ENCODE measurements at places on chromosomes 16 and 17.
A peak's percentile ranks its signal among the peaks of the same experiment; 100 is the strongest.

DNA sequence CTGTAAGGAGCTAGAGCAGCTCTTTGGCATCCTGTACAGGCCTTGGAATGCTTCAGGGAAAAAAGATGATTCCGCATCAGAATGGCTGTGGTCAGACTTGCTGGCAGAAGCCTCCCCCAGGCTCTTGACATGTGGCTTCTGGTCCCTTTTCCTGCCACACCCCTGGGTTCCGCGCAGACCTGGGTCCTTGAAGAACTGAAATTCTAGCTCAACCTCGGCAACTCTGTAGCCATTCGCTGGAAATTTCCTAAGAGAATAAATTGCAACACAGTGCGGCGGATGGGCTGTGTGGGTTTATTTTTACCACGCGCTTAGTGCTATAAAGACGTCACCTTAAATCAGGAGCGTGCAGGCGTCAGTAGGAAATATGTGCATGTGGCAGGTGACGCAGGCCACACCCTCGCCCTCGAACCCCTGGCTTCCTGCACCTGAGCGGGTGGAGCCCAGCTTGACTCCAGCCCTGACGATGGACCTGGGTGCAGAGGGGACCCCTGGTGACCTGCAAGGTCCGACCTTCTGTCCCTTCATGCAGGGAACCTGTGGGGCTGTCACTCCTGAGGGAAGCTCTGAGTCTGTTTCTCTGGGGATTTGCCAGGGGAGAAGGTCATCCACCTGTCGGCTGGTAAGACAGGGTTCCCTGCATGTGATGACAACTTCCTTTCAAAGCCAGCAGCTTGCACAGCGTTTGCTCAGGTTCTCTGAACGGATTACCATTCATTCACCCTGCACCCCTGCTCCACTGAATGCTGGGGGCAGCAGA is 46.3 kb downstream of the METRNL start:
- DNase-seq = no peak

GRCh38 chr16:87802670-87803069 is 36.9 kb upstream of the KLHDC4 start:
- DNase-seq = no peak

GRCh38 chr17:68701046-68701445 is 99.9 kb upstream of the FAM20A start:
- DNase-seq = no peak

DNA sequence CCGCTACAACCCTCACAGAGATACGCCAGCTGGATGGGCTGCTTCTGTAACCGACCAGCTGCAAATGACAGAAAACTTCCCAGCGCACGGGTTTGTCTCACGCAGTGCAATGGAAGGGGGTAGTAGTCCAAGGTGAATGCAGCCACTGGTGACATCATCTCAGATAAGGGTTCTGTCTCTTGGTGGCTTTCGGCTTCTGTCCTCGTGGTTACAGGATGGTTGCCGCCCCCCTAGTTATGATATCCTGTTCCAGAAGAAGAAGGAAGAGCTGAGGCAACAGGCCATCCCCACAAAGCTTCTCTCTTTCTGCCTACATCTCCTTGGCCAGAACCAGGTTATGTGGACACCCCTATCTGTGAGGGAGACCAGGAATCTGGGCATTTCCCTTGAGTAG is 40.3 kb upstream of the BAHCC1 start:
- no peak for DNase-seq

- DNase-seq = no peak
Measured at GRCh38 chr16:27482397-27483087, 67.2 kb downstream of the GTF3C1 start.

DNA sequence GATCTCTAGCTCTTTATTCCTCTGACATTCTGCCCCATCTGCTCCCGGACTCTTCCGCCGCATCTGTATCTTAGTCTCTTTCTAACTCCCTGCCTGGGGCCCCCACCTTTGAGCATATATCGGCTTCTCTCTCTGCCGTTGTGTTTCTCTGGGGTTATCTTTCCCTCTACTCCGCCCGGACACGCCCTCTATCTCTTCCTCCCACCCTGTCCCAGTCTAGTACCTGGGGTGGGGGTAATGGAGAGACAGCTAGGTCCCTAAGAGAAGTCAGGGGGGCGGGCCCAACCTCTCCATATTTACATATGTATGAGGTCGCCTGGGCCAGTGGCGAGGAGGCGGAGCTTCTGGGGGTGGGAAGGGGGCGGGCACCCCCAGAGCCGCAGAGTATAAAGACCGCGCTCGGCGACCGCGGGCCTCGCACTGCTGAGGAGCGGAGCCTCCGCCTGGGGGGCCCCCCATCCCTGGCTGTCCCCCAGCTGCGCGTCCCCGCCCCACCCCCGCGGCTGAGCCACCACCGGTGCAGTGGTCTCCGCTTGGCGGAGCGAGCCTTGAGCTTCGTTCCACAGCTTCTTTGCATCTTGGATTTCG is at the start of gene ATP1B2:
ATP1B2 (plus strand) TSS at position 418 of the 588 bp plus-strand sequence. CDS start 593 bp downstream, outside the sequence.
- DNase-seq = peak; percentile 61

DNA sequence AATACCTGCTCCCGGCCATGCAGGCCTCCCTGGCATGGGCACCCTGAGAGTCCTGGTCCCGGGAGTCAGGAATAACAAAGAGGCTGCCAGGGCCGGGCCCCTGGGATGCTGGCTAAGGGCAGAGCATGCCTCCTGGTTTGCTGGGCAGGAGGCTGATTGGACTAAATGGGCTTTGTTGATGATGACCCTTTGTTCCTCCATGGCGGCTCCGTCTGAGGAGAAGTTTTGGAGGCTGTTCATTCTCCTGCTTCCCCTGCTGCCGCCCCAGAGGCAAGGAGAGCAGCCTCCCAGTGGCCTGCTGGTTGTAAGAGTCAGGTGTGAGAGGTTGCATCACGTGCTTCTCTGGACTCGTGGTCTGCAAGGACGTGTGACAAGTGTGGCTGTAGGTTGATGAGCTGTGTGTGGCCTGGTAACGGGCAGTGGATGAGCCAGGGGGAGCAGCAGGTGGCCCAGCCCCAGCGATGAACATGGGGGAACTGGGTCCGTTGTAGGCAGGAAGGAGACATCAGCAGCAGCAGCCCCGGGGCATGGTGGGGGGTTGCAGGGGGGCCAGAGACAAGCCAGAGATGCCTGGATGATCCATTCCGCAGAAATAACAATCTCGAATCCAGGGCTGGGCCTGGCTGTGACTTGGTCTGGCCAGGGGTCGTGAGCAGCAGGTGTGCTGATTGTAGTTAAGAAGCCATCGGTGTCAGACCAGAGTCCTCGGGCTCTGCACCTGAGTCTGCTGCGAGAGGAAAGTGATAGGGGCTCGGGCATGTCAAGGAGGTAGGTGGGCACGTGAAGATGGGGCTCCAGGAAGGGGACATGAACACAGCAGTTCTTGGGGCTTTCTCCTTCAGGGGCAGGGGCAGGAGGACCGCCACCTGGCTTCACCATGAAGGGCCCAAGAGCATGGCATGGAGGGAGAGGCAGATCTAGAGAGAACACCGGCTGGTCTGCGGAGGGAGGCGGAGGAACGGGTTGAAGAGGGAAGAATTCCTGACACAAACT is 101.4 kb downstream of the TNFRSF13B start:
- DNase-seq = no peak

GRCh38 chr17:50495918-50496317 is 12.3 kb upstream of the MYCBPAP start:
- no peak for DNase-seq

DNA sequence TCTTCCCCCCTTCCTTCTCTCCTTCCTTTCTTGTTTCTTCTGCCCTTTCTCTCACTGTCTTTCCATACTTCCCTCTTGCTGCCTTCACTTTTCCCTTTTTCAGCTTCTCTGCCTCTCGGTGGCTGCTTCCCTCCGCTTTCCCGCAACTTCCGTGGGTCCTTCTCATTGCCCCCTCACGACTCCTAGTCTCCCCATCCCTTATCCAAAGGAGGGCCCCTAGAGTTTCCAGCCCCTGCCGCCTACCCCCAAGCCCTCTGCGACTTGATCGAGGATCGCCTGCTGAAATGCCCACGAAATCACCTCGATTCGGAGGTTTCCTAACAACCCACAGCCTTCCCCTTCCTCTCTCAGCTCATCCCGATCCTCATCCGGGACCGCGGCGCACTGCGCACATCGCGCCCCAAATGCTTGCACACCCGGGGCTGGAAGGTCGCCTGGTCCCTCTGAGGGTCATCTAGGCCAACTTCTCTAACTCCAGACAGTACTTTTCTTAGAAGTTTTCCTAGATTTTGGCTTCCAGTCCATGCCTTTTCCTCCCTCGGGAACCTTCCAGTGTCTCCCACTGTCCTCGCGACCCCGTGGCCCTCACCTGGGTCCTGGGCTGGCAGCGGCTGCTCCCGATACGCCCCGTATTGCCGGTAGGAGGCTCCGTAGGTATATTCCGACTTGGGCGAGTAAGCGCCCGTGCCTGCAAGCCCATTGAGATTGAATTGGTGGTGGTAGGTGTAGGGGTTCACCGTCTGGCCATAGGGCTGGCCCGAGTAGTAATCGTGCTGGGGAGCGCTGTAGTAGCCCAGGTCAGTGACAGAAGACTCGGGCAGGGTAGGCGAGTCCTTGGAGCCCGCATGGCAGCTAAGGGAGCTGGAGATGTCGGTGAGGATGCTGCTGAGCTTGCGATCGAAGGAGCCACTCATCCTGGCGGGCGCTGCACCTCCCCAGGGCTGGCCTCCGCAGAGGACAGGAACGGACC is 654 bp downstream of the DLX3 start:
- DNase-seq = no peak

GRCh38 chr16:65410801-65411200 is 288.9 kb upstream of the CDH11 start:
- no peak for DNase-seq

DNA sequence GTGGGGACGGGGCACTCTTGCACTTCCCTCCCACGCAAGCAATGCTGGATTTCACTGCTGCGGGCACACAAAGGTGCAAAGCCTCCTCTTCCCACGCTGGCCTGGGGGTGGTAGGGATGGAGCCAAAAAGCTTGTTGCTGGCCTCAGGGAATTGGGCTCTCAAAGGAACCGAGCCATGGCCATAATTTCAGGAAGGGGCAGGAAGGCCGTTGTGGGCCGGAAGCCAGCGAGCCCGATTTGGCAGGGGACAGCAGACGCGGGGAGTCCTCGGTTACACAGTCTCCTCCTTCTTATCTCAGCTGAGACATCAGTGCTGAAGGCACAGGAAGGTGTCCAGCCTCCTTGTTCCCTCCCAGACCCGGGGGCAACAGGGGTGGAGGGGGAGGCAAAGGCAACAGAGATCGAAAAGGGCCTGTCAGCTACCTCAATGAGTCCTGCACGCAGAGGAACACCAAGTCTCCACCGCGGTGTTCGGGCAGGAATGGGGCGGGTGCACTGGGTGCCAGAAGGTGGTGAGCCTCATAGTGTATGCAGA is 59.5 kb downstream of the SLFN11 start:
- DNase-seq = no peak
